Urothelium cell line (cell line): ENCODE measurements at places on chromosomes 4 and X.

DNA sequence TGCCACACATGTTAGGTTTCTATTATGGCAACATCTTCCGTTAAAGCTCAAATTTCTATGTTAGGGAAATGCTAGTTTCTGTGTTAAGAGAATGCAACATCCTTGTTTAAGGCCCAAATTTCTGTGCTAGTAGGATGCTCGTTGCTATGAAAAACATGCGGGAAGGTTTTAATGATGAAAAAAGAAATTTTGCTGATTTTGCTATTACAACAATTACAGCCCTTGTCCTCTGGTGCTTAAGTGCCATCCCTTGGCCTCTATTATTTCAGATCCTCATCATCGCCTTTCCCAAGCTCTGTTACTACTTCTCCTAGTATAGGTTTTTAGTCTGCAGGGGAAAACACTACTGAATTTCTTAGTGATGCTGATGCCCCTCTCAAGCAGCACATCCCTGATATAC is 412.6 kb upstream of the NDST3 start:
- no peak for DNase-seq

GRCh38 chrX:56618323-56618722 is 54.9 kb downstream of the UBQLN2 start:
- DNase-seq = no peak

DNA sequence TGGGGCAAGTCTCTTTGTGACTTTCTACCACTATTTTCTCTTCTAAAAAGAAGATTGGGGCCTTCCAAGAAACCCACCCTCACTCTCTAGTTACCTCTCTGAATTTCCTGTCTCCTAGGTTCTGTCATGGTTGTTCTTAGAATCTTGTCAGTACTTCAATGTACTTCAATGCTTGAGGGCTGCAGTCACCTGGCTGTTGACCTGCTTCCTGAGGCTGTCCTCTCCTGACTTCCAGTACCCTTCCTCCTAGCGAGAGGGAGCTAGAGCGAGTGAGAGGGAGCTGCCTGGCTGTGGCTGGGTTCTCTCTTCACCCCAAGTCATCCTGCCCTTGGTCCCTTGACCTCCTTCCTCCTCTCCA is 17.7 kb downstream of the CD99L2 start:
- DNase-seq = no peak

DNA sequence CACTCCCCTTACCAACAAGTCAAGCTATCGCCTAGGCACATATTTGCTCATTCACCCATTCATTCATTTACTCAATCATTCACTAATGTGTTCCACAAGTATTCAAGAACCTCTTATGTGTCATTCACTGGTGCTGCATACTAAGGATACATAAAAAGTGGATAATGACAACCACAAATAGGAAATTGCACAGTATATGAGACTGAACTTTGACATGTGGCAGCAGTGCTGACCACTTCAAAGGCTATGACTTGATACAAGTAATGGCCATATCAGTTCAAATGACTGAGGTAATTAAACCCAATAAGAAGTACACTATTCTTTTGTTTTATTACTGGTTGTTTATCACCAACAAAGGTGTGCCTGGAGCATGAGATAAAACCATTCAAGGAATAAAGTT is 282.5 kb downstream of the KLHL13 start:
- DNase-seq = no peak

GRCh38 chr4:111494471-111494870 is 650.8 kb upstream of the FAM241A start:
- DNase-seq = no peak

DNA sequence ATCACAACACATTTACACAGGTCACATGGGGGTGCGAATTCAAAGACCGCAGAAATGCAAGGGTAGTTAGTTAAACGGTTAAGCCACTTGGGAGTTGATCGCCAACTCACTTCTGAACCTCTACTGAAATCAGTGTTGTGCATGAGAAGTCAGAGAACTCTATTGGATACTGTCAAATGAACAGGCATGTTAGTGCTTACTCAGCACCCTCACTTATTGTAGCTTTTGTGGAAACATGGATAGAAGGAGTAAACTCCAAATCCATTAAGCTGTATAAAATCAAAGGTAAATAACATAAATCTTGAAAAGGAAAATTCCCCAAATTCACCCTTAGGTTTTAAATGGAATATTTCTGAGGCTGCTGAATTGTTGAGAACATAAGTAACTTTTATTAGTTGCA is 17.5 kb upstream of the ANXA10 start:
- DNase-seq = no peak

DNA sequence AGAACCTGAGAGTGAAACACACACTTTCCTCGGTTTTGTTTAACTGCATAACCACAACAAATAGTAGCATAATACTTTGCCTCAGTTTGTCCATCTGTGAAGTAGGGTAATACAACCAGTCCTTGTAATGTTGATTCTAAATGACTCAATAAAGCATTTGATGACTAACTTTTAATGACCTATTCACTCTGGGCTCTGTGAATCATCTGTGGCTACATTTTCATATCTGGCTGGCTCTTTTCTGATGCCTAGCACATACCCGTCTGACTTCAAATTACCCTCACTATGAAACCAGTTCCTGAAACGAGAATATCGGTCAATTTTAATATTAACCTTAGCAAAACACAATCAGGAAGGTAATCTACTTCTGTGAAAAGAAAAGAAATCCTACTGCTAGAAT is 151.0 kb downstream of the SH2D1A start:
- no peak for DNase-seq

GRCh38 chrX:39810901-39811300 is 286.9 kb downstream of the BCOR start:
- no peak for DNase-seq

- DNase-seq = no peak
Measured at GRCh38 chrX:68711845-68712244, 64.4 kb downstream of the STARD8 start.

- DNase-seq = no peak
Measured at GRCh38 chr4:27115221-27115620, 254.6 kb downstream of the STIM2 start.

DNA sequence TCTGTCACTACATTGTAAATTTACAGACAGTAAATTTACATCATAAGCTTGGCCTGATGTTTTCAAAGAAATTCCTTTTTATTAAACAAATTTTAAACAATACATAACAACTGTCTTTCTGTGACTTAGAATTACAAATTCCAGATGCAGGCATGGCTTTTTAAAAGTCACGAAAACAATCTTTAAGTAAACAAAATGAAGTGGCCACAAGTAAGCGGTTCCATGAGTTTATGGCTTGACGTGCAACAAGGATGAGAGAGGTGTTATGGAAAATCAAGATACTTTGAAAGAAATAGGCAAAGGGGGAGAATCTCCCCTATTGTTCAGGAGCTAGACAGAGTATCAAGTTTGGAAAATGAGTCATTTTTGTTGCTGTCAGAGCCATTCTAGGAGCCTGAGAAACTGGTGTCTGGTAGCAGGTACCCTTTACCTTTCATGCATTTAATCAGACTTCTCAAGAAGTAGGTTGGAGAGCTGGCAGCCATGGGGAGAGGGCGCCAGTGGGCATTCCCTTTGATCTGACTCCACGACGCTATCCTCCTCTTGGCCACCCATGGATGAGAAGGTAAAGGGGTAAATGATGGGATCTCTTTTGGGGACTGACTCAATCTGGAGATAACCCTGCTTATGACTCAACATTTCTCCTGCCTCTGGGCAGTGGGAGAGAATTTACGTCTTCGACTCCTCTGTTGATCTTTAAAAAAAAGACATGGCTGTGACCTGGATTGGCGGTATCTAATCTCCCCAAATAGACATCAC is 217.2 kb downstream of the SPRY1 start:
- no peak for DNase-seq

DNA sequence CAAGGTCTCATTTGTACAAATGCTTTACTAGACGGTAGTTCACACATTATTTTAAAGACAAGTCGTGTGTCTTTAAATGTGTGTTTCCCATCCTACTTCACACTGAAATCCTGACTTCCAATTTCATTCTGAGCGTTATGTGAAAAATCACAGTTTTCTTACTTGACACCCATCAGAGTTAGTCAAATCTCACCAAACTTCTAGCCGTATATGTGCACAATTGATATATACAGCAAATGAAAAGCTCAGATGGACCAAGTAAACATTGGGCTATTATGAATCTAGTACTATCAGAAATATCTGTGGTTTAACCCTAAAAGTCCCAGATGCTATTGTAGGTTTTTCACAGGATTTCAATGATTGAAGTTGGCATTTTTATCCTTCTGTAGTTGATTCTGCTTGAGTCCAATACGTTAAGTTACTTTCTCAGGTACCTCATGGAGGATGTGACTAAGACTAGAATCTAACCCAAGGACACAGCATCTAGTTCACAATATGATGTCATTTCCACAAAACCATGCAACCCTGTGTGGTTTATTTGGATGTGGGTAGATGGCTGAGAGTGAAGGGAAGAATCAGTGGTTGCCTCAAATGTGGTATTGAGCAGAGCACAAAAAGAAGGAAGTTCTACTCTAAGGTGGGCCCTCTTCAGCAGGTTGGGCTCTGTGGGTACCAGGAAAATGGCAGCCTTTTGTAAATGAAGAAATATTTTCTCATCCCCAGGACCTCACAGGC is 22.1 kb upstream of the TRIM60 start:
- no peak for DNase-seq

- DNase-seq = peak; percentile 9
Measured at GRCh38 chr4:11367371-11367770, 61.3 kb downstream of the HS3ST1 start.

GRCh38 chr4:20284990-20285389 is 33.3 kb downstream of the SLIT2 start:
- no peak for DNase-seq

DNA sequence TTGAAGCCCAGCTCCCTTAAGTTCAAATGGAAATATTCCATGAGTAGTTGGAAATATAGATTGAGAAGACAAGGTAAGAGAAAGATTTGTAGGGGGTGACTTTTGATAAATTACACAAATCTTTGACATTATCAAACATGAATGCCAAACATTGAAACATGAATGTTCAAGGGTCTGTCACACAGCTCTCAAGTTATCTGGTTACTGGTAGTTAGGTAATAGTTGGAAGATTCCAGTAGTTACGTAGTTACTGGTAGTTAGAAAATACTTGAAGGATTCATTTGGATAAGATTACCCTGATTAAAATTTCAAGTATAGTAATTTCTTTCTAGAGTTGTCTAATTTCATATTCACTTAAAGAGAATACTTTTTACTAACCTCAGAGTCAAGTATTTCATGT is 20.7 kb downstream of the KIAA0232 start:
- no peak for DNase-seq

GRCh38 chrX:153446950-153447580 is 1.2 kb upstream of the TREX2 start:
- no peak for DNase-seq
